ENCODE measurements at places on chromosomes 3 and 15.
A peak's percentile ranks its signal among the peaks of the same experiment; 100 is the strongest.

- no peak for DNase-seq
These were observed 22.6 kb upstream of the PEX5L start for GRCh38 chr3:180059356-180059755.

DNA sequence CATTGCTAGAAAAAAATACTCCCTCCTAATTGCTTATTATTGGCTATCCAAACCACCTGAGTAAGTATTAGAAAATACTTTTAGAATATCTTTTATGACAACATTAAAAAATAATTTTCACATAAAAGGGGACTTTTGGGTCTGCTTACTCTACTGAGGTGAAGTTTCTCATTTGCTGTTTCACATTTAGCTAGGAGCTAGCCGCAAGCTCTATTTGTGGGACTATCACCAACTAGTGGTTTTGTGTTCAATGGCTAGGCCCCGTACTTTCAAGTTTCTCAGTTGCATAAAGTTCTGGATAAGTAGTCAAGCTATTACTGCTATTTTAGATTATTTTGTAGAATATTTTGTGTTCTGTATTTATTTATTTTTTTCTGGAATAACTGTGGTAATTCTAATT, 244.2 kb upstream of the SLITRK3 start:
- no peak for DNase-seq

- DNase-seq, result no peak
These were observed 21.9 kb downstream of the TPRA1 start for GRCh38 chr3:127568586-127568985.

DNA sequence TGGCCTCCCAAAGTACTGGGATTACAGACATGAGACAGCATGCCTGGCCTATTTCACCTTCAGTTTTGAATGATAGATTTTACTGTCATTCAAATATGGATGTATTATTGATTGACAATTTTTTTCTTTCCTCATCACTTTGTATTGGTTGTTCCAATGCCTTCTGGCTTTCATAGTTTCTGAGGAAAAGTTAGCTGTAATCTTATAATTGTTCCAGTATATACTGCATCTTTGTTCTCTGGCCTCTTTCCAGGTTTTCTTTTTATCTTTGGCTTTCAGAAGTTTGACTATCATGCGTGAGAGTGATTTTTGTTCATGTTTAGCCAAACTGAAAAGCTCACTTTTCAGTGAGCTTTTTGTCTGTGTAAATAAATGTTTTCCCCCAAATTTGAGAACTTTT, 157.1 kb downstream of the RSRC1 start:
- DNase-seq, result no peak

DNA sequence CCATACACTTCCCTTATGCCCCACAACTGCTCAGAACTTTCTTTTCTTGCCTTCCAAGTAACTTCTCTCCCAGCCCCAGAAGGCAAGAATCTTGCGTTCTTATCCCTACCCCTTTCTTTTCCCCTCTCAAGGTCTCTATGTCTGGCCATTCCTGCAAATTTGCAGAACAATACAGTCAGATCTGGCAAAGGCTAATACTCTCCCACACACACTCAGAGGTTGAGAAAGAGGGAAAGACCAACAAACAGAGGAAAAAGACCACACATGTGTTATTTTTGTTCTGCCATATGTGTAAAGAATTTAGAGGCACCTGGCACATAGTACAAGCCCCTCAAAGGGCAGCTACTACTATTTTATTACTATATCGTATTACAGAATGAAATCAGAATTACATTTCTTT, 25.7 kb downstream of the GJD2 start:
- DNase-seq, result no peak

- DNase-seq, result no peak
These were observed 162.1 kb downstream of the C3orf38 start for GRCh38 chr3:88311826-88312225.

DNA sequence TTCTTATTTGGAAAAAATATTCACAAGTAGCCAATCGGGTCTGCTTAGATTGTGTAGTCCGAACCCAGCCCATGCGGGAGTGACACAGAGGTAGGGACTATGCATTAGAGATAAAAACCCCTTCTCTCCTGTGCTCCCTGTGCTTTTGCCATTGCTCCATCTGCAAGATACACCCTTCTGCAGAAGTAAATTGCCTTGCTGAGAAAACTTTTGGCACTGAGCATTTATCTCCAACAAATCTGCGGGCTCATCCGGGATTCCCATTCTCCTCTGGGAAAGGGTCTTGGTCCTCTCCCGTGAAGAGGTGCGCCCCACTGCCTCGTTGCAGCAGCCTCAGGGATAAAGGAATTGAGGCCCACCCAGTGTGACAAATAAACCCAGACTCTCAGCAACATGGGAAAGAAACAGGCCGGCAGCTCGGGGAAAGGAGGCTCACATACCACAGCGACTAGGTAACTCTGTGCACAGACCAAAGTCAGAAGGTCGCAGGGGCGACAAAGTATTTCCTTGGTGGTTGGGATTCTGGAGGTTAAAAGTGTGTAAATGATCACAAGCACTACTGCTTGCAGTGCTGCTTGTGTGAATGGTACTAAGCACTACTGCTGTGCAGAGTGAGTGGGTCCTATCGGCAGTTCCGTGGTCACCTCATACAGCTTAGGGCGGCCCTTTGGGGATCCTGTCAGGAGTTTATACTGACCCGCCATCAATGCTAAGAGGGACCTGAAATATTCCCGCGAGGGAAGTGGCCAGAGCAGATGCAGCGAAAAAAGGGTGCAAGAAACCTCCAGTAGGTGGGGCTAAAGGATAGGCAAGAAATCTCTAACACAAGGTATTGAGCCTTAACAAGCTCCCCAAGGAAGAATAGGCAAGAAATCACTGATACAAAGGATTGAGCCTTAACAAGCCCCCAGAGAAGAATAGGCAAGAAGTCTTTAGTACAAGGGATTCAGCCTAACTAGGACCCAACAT, 54.3 kb downstream of the GSK3B start:
- peak; percentile 8 for DNase-seq

DNA sequence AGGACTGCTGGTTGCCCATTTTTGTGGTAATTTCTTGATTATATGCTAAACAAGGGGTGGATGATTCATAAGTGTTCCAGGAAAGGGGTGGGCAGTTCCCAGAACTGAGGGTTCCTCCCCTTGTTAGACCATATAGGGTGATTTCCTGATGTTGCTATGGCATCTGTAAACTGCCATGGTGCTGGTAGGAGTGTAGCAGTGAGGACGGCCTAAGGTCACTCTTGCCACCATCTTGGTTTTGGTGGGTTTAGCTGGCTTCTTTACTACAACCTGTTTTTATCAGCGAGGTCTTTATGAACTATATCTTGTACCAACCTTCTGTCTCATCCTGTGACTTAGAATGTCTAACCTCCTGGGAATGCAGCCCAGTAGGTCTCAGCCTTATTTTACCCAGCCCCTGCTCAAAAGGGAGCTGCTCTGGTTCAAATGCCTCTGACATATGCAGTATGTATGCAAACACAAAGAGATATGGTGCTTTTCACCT, 46.2 kb downstream of the C3orf38 start:
- DNase-seq, result peak; percentile 62

DNA sequence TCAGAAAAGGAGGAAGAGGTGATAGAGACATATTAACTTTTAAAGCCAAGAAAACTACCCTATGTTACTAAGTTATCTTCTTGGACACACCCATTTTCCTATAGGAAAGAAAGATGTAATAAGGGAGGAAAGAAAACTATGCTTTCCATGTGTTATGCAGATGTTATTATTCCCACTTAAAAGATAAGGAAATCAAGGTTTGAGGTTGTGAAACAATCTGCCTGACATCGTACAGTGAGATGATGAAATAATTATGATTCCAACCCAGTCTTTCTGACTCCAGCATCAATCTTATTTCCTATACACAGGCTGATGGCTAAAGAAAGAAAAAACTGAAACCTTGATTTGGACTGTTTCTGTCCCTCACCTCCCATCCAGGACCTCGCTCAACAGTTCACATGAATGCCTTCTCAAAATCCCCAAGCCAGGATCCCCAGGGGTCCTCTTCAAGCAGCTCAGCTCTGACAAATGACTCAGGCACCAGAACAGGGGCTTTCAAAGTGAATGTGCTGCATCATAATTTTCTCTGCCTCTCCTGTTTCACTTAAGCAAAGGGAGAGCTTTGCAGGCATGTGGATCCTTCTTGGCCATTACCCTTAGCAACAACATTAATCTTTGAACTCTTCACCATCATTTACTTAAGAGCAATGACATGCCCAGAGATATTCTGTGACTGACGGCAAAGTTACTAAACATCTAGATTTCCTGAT, 12.4 kb upstream of the EID1 start:
- peak; percentile 72 for DNase-seq
